ENCODE measurements at places on chromosomes 11 and 22.
A peak's percentile ranks its signal among the peaks of the same experiment; 100 is the strongest.

DNA sequence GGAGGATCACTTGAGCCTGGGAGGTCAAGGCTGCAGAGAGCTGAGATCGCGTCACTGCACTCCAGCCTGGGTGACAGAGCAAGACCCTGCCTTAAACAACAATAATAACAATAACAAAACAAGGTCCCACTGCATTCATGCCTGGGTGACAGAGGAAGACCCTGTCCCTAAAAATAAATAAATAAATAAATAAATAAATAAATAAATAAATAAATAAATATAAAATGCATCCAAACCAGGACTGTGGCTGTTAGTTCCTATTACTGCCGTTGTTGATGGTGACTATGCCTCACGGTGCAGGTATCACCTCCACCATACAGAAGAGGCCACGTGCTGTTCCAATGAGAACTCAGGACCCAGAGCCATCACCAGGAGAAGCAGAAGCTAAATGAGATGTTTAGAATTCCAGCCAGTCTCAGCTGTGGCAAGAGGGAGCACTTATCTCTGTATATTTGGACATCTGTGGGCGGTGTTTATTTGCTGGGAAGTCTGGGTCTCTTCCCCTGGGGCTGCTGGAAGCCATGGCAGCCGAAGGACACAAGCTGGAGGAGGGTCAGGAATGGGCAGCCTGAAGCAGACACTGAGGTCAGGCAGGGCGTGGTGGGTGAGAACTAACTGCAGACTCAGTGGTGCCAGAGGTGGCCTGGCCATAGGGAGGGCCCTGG lies 21.6 kb downstream of the C11orf86 start:
- DNase-seq: no peak

GRCh38 chr22:43185860-43186261 lies 1.1 kb downstream of the TTLL12 start:
- DNase-seq: no peak

- DNase-seq: no peak
Observed at GRCh38 chr11:79506734-79507344, 66.0 kb upstream of the TENM4 start.

GRCh38 chr22:26671317-26672059 lies 14.1 kb downstream of the MIAT start:
- no peak for DNase-seq

- DNase-seq: no peak
Observed at GRCh38 chr22:44360668-44361381, 48.1 kb upstream of the SHISAL1 start.

GRCh38 chr22:41197038-41197972 lies 7.8 kb upstream of the L3MBTL2 start:
- DNase-seq: peak; percentile 14

- DNase-seq: no peak
Observed at GRCh38 chr11:19283991-19284390, 43.2 kb upstream of the E2F8 start.

GRCh38 chr11:102386136-102386734 lies 39.2 kb downstream of the BIRC2 start:
- no peak for DNase-seq

DNA sequence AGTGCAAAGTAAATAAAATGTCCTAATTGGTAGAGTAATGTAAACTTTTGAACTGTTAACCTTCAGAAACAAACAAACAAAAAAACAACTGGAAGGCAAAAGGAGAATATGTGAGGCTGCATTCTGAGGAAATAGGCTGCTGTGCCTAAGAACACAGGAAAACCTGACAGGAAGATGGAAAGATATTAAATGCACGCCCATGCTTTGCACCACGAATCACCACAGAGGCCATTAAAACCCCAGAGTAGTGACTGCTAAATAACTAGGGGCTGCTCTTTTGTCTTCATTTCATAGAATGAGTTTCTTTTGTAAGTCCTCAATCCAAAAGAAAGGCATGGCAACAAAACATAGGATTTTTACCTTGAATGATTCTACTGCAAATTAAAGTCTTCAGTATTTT lies 436.0 kb downstream of the RAB38 start:
- DNase-seq: no peak

GRCh38 chr11:57153448-57153847 lies 28.3 kb upstream of the LRRC55 start:
- DNase-seq: no peak

- no peak for DNase-seq
Observed at GRCh38 chr22:28241656-28242290, 322.7 kb upstream of the PITPNB start.

- DNase-seq: peak; percentile 36
Observed at GRCh38 chr11:111977146-111978027, 40.2 kb downstream of the DIXDC1 start.
